ENCODE measurements at places on chromosomes 13 and 19. TPM values are rescaled to one million over a fixed set of nuclear protein-coding genes. Genes with fewer than 3 reads are reported as not detected.

DNA sequence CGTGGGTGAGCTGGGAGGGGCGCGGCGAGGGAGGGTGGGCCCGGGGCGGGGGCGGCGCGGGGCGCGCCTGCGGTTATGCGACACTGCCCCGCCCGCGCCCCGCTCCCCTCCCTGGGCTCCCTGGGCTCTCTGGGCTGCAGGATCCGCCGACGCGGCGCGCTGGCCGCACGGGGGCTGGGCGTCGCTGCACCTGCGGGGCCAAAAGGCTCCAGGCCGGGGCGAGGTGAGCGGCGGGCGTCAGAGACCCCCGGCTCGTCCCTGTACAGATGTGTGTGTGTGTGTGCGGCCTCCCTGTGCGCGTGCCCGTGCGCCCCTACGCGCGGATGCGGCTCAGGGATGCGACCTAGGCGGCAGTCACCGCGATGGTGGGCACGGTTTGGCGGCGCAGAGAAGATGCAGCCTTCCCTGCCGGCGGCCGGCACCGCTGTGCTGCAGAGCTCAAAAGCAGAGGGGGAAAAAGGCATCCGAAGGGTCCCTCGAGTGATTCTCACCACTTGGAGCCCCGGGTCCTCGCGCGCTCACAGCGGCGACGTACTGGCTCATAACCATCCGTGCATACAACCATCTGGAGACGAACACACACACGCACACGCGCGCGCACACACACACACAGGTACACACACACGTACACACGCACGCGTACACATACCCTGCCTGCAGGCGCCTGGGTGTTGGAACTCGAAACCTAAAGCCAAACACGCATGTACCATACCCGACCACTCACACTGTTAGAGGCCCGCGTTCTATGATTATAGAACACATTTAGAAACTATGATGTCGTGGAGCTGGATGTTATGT lies 709 bp downstream of the ATP8A2 start:
- H3K4me3 ChIP-seq = peak overlapping the region; percentile 18
- H3K36me3 ChIP-seq = no peaks in the 10 kb centered on the region
- no peak overlapping the region for H3K27ac ChIP-seq
- peaks cover 54% of the 10 kb centered on the region for H3K27me3 ChIP-seq

DNA sequence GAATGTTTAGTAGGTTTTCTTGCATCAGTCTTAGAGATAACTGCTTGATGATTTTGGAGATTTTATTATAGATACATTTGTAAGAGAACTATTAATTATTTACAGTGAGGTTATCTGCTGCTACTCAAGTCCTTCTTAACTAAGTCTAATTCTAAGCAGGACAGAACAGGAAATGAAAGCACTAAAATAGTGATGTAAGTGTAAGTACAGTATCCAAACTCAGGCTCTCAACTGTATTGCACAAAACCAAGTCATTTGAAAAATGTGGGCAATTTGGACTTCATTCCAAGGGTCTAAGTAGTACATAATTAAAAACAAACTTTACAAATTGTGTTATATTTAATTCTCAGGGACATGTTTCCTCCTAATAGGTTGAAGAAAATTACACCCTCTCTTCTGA lies 417.1 kb downstream of the ITGBL1 start:
- no peaks in the 10 kb centered on the region for H3K4me1 ChIP-seq
- H3K36me3 ChIP-seq = no peaks in the 10 kb centered on the region
- H3K4me3 ChIP-seq = no peak overlapping the region
- H3K27ac ChIP-seq = no peak overlapping the region
- DNase-seq = no peak
- peaks cover 1% of the 10 kb centered on the region for H3K27me3 ChIP-seq

DNA sequence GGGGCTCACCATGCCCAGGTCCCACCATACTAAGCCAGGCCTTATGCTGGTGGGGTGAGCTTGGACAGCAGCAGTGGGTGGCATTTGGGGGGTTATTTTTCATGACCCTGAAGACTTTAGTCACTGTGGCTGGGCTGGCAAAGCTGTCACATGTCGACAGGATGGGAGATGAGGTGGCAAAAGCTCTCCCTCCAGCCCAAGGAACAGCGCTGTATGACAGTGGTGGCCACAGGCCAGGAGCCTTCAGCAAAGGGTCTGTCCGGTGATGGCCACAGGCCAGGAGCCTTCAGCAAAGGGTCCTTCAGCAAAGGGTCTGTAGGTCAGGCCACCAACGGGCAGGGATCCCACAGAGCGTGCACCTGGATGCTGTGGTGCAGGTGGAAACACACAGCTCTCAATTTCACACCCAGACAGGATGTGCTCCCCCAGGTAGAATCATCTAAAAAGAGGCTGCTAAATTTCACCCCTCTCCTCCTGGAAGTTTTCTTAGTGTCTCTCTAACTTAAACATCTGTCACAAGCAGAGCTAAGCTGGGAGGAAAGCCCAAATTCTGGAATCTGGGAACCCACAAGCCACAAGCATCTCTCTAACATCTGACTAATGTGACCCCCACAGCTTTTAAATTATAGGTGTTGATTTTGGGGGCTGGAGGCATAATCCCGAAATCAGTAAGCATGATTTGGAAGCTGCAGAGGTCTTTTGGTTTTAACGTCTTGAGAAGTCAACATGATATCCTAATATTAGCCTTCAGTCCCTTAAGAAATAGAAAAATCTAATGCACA lies 23.0 kb downstream of the COL4A1 start:
- peaks cover 8% of the 10 kb centered on the region for H3K27me3 ChIP-seq
- no peaks in the 10 kb centered on the region for H3K36me3 ChIP-seq
- DNase-seq = no peak

- peaks cover 10% of the 10 kb centered on the region for H3K27me3 ChIP-seq
- no peak overlapping the region for H3K27ac ChIP-seq
- H3K36me3 ChIP-seq = no peaks in the 10 kb centered on the region
- no peak overlapping the region for H3K4me3 ChIP-seq
- no peaks in the 10 kb centered on the region for H3K4me1 ChIP-seq
- no peak for DNase-seq
These were observed 5.9 kb downstream of the HCN2 start for GRCh38 chr19:595326-596262.

DNA sequence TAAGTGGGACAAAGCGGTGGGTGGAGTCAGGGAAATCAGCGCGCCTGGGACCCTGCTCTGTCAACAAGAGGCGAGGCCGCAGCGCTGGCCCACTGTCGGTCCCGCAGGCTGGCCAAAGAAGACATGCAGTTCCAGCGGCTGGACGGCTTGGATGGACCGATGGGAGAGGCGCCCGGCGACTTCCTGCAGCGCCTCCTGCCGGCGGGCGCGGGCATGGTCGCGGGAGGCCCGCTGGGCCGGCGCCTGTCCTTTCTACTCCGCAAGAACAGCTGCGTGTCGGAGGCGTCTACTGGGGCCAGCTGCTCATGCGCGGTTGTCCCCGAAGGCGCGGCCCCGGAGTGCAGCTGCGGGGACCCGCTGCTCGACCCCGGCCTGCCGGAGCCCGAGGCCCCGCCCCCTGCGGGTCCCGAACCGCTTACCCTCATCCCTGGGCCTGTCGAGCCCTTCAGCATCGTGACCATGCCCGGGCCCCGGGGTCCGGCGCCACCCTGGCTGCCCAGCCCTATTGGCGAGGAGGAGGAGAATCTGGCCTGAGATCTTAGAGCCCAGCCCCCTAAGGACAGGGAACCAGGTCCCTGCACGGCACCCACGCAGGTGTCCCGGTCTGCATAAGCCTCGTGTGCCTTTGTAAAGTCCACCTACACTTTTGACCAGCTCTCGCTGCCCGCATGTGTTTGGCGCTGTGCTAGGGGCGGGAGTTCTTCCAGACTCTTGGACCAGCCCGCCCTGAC lies 6.1 kb downstream of the BEST2 start:
- no peak overlapping the region for H3K27ac ChIP-seq
- peaks cover 18% of the 10 kb centered on the region for H3K27me3 ChIP-seq
- DNase-seq = peak; percentile 77

- no peak overlapping the region for H3K4me3 ChIP-seq
- H3K4me1 ChIP-seq = peaks cover 7% of the 10 kb centered on the region
These were observed 86.7 kb downstream of the ZNF100 start for GRCh38 chr19:21680671-21681070.

GRCh38 chr13:51457086-51457815 lies 4.4 kb upstream of the INTS6 start:
- no peak for DNase-seq
- H3K27ac ChIP-seq = no peak overlapping the region
- peaks cover 58% of the 10 kb centered on the region for H3K36me3 ChIP-seq
- H3K27me3 ChIP-seq = no peaks in the 10 kb centered on the region

- DNase-seq = no peak
- H3K4me1 ChIP-seq = peaks cover 8% of the 10 kb centered on the region
- no peak overlapping the region for H3K4me3 ChIP-seq
- no peaks in the 10 kb centered on the region for H3K27me3 ChIP-seq
These were observed 55.0 kb downstream of the LATS2 start for GRCh38 chr13:21006141-21007005.

- DNase-seq = no peak
- H3K27me3 ChIP-seq = peaks cover 8% of the 10 kb centered on the region
- no peaks in the 10 kb centered on the region for H3K4me1 ChIP-seq
- H3K4me3 ChIP-seq = no peak overlapping the region
- no peaks in the 10 kb centered on the region for H3K36me3 ChIP-seq
These were observed 114.2 kb upstream of the SPACA7 start for GRCh38 chr13:112261924-112262323.

GRCh38 chr13:43297967-43298678 lies 274.7 kb downstream of the DNAJC15 start:
- no peak overlapping the region for H3K4me3 ChIP-seq
- no peaks in the 10 kb centered on the region for H3K36me3 ChIP-seq
- no peak overlapping the region for H3K27ac ChIP-seq

- no peak for DNase-seq
- H3K4me3 ChIP-seq = no peak overlapping the region
- peaks cover 4% of the 10 kb centered on the region for H3K4me1 ChIP-seq
- no peaks in the 10 kb centered on the region for H3K27me3 ChIP-seq
These were observed 14.9 kb downstream of the COMP start for GRCh38 chr19:18776288-18776594.

DNA sequence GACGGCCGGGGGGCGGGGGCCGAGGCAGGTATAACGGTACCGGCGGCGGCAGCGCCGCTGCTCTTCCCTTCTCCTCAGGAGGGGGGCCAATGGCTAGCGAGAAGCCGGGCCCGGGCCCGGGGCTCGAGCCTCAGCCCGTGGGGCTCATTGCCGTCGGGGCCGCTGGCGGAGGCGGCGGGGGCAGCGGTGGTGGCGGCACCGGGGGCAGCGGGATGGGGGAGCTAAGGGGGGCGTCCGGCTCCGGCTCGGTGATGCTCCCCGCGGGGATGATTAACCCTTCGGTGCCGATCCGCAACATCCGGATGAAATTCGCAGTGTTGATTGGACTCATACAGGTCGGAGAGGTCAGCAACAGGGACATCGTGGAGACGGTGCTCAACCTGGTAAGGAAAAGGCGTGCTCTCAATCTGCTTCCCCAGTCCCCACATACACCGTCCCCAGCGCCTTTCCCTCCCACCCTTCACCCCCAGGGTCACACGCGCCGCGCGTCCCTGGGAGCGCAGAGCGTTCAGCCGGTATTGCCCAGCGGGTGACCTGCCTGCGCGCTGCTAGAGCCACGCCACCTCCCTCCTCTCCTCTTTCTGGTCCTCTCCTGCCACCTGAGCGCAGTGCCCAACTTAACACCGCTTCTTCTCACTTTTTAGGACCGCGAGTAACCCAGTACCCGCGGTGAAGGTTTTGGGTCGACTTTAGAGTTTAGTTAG lies 814 bp downstream of the NBEA start:
- H3K27me3 ChIP-seq = peaks cover 38% of the 10 kb centered on the region
- peak overlapping the region; percentile 75 for H3K4me3 ChIP-seq
- no peaks in the 10 kb centered on the region for H3K36me3 ChIP-seq
- H3K4me1 ChIP-seq = peaks cover 21% of the 10 kb centered on the region

DNA sequence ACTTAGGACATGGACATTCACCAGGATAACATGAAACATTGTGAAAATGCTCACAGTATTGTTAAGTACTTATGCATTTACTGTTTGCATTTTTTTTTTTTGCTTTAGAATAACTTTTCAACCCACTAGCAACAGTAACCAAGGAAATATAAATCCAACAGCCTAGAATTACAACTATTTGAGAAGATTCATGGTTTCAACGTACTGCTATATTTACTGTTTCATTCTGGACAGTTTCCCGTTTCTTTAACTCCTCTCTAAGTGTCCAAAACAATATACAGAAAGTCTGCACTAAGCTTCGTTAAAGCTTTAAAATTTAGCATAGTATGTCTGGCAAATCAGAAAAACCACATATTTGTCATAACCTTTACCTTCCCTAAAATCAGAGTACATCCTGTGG lies 2.7 kb downstream of the SMAD9 start:
- no peak for DNase-seq
- no peaks in the 10 kb centered on the region for H3K36me3 ChIP-seq
- H3K4me3 ChIP-seq = no peak overlapping the region
- peaks cover 52% of the 10 kb centered on the region for H3K27me3 ChIP-seq

DNA sequence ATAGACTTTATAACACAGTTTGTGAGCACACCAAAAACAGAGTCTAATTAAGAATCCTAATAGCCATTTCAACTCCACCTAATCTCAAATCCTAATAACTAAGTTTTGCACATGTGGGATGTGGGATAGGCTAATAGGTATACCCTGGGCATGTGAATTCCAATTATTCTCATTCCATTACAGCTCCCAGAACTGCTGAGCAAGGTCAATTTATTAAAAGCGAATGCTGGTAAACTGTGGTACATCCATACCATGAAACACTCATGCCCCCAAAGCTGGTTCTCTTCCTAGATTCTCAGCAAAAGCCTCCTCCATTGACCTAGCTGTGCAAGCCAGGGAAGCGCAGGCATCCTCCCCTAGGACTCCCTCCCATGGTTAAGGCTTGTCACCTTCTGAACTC lies 113.8 kb downstream of the USP12 start:
- H3K4me3 ChIP-seq = no peak overlapping the region
- H3K4me1 ChIP-seq = peaks cover 20% of the 10 kb centered on the region
- DNase-seq = no peak
- no peaks in the 10 kb centered on the region for H3K27me3 ChIP-seq
- peaks cover 2% of the 10 kb centered on the region for H3K36me3 ChIP-seq

GRCh38 chr13:88656751-88657150 lies 985.6 kb downstream of the SLITRK5 start:
- H3K27ac ChIP-seq = no peak overlapping the region
- no peak for DNase-seq
- no peak overlapping the region for H3K4me3 ChIP-seq
- no peaks in the 10 kb centered on the region for H3K4me1 ChIP-seq

The LYL1 gene
- 3.9 TPM for total RNA-seq

The ZNF260 gene
- total RNA-seq = 6.4 TPM

The RNF113B gene
- not detected for total RNA-seq

The NKG7 gene
- 283 TPM for total RNA-seq

The FGF14 gene
- not detected for total RNA-seq

The CYP4F3 gene
- 0.16 TPM for total RNA-seq

The UBE2L5 gene
- not detected for total RNA-seq

Measured in activated CD8-positive, alpha-beta T cell treated with anti-CD3 and anti-CD28 coated beads for 36 hours (primary cell).